ENCODE measurements at places on chromosomes 5 and 9. TPM values are rescaled to one million over a fixed set of nuclear protein-coding genes. Genes with fewer than 3 reads are reported as not detected.

- DNase-seq: no peak
Measured at GRCh38 chr5:37721447-37721871, 118.4 kb downstream of the GDNF start.

The GPR151 gene
- not detected for total RNA-seq

GRCh38 chr9:129555512-129556215, 65.2 kb downstream of the C9orf50 start:
- DNase-seq: no peak

DNA sequence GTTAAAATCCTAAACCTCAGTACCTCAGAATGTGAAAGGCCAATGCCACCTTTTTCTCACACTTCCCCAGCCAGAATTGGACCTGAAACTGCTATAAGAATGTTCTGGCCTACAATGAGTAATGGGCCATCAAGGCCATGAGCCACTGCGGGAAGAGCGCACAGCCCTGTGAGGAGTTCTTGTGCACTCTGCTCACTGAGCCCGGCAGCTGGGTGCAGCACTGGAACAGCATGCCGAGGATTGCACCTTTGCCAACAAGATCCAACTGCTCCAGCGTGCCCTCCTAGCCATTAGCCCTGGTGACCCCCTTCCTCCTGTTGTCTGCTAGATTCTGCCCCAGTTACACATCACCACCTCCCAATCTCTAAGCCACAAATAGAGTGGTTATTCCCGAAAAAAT, 758.1 kb downstream of the PRELID2 start:
- DNase-seq: no peak

DNA sequence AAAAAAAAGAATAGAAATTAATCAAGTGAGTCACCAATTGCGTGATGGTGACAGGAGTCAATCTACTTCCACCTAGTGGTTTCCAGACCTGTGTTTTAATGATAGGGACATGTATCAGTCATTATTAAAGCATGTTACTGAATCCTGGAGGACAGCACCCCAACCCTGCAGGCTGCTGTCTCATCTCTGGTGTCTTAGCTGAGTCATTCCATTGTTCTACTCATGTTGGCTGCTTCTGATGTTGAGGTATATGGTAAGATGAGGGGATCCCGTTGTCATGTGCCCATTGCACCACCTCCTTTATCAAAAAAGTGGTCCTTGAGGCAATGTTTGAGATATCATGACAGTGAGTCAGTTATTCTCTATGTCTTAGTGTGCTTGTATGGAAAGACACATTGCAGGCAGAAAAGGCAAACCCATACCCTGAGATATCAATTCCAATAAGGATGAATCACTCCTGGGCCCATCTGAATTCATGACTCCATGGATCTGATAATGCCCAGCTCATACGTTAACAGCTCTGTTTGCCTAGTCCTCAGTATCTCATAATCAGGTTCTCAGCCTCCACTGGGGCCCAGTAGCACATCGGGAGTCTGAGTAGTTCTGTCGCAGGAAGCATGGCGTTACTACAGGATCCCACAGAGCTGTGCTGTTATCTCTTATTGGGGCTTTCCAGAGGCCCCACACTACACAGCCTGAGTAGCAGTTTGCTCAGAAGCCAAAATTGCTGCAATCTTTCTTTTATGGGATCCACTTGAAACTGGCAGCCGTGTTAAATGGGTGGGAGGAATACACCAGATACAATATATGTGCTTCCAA, 31.2 kb downstream of the HMGCS1 start:
- DNase-seq: no peak

The BSPRY gene
- 2.3 TPM for total RNA-seq

DNA sequence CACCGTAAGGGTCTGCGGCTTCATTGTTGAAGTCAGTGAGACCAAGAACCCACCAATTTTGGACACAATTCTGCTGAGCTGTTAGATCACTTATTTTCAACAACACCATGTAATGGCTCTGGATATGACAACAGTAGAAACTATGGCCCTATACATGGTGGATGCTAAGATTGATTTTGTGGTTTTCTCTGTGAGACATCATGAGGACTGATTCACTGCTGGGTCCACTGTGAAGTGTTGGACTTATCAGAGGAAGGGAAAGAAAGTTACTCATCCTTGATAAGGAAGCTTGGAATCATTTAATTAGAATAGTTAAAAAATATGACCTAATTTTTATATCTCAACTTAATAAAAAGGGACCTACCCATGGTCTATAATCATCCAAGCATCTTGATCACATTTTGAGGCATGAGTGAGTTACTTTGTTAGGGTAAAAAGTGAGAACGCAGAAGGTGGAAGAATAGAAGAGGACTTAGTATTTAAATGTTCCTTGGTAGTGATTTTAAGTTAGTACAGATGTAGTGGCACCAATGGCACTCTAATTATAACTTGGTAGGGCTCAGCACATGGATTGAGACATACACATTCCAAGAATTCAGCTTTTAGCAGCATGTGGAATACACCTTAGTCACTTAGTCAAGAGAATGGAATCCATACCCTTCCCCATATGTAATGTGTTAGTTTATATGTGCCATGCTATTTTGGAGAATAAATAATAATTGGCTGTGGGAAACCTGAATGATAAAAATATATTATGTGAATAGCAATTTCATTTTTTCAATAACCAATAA, 123.5 kb upstream of the CD180 start:
- no peak for DNase-seq

- no peak for DNase-seq
Measured at GRCh38 chr5:27911216-27911615, 872.8 kb upstream of the CDH9 start.

The SNX2 gene
- 47.4 TPM for total RNA-seq

The ANKRD18B gene
- total RNA-seq: 0.62 TPM

GRCh38 chr5:177111720-177112394, 21.7 kb upstream of the NSD1 start:
- DNase-seq: peak; percentile 76

GRCh38 chr5:132850066-132850465, 16.2 kb downstream of the GDF9 start:
- DNase-seq: no peak

DNA sequence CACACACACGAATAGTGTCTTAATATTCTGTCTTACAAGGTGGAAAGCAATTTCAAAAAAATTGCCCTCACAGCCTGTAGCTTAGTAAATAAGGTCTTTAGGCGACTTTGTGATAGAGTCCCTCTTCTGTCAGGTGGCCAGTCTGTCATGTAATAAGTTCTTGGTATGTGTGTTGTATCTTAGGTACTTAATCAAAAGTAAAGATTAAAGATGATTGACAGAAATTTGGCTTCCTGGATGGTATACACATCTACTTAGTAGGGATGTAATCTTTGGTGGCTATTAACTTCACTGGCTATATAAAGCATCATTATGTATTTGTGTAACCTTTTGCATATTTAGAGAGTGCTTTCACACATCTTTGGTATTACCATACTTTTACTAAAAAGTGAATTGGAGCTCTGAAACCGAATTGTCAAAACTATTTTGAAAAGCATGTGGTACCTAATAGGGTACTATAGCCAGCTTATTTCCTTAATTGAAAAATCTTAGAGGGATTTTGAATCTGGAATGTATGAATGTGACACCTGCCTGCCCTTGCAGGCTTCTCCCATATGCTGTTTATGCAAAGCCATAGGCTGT, 3.4 kb downstream of the G3BP1 start:
- no peak for DNase-seq

GRCh38 chr9:88672874-88673689, 138.1 kb downstream of the NXNL2 start:
- DNase-seq: no peak

The GRXCR2 gene
- total RNA-seq: 2.7 TPM

The CCL27 gene
- not detected for total RNA-seq

DNA sequence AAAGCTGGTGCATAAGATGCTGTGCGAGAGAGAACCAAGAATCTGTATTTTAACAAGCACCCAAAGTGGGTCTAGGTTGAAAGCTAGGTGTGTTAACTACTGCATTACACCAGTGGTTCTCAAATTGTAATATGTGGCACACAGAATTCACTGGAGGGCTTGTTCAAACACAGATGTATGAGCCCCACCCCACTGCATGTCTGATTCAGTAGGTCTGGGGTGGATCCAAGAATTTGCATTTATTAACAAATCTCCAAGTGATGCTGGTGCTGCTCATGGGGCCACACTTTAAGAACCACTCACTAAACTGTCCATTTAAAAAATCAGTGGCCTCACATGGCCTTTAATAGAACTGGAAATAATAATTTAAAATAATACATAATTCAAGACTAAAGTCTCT, 40.4 kb downstream of the LPAR1 start:
- DNase-seq: no peak

GRCh38 chr5:65152131-65152530, 329.6 kb downstream of the ADAMTS6 start:
- no peak for DNase-seq

The OGN gene
- 32.1 TPM for total RNA-seq

- no peak for DNase-seq
Measured at GRCh38 chr5:102888483-102888882, 133.4 kb downstream of the PAM start.

DNA sequence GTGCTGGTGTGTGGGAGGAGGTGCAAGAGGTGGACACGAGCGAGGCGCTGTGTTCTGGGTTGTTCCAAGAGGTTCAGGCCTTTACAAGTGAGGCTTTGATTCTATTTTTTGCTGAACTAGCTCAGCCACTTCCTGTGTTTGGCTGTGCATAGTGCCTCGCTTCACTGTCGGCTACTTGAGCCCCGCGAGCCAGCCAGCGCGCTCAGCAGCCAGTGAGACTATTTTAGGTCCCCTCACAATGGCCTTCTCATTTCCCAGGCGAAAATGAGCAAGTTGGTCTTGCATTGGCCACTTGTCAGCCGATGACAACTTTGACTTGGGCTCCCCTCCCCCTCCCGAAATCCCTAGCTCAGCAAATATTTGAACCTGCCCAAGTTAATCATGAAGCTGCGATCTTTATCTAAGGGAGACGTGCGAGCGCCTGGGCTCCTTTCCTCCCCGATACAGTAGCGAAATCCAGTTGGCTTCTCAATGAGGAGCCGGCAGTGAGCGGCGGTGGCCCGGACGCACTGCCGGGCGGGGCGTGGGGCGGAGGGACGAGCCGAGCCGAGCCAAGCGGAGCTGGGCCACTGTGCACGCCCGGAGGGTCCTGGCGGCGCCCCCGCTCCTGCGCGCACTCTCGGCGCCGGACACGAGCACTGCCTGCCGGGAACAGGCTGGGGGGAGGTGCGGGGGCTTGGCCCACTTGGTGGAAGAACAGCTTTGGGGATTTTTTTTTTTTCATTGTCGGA, 72.6 kb downstream of the PIK3R1 start:
- peak; percentile 91 for DNase-seq

- no peak for DNase-seq
Measured at GRCh38 chr9:110179734-110180133, 28.2 kb downstream of the C9orf152 start.

GRCh38 chr5:16579142-16579847, 37.5 kb downstream of the RETREG1 start:
- DNase-seq: peak; percentile 52

All from right cardiac atrium (tissue), 5 donors.